Right hindlimb (tissue), 1 donor: ENCODE measurements at places on chromosomes 7 and 10.

GRCh38 chr10:51804866-51805265 lies 105.5 kb upstream of the CSTF2T start:
- no peak for DNase-seq

- no peak for DNase-seq
Observed at GRCh38 chr10:76111404-76111803, 680.0 kb downstream of the LRMDA start.

DNA sequence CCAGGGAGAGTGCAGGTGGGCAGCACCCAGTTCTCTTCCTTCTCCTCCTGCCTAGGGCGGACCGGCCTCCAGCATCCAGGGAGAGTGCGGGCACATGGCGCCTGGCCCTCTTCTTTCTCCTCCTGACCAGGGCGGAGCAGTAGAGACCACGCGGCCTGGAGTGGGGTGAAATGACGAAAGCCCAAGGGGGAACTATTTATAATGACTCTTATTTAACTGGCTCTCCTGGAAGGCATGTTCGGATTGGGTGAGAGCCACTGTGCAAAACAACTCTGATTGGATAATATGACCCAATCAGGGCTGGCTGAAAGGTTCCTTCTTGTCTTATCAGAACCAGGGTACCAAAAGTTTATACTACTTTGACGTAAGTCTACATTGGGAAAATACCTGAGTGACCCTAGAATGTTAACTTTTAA lies 63.1 kb downstream of the ZNF37A start:
- no peak for DNase-seq

DNA sequence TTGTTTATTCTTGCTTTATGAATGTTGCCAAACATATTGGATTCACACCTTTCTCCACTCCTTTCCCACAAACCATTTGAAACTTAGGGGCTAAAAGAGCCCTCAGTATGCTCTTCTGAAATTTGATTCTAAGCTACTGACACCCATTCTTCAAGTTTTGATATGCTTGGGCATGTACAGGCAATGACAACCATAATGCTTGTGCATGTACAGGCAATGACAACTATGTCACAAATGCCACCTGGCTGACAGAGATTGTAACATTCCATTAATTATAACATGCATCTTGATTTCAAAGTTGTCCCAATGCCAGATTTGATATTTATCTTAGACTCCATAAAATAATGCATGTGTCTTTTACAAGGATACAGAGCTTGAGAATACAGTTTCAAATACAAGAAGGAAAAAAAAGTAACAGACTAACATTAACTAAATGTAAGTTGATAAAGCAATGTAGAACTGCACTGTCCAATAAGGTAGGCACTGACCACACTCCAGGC lies 17.5 kb upstream of the CDK1 start:
- no peak for DNase-seq

DNA sequence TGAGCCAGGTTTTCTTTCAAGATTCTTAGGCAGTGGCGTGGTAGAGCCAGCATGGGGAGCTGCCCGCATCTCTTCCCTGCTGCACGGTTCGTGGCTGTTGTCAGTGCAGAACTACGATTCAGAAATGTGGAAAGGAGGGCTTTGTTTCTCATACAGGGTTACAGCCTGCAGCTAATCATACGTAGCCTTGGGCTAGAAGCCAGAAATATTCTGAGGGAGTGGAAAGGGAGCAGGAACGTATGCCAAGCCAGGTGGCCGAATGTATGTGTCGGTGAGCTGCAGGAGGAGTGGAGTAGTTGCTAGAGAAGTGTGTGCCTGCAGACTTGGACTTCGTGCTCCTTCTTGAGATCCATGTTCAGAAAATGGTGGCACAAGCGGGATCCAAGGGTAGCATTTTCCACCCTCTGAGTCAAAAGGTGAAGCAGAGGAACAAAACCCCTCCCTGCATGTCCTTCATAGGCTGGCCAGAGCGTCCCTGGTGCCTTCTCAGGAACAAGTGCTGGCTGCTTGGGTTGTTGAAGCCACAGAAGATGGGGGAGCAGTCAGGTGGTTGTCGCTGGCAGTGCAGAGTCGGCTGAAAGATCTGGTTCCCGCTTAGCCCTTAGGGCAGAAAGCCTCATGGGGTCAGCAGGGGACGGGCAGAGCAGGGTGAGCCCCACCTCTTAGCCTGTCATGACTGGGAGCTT lies 40.9 kb downstream of the LANCL2 start:
- no peak for DNase-seq

GRCh38 chr7:16914771-16915170 lies 33.0 kb upstream of the AGR3 start:
- DNase-seq: no peak

GRCh38 chr10:13483073-13483472 lies 45.7 kb downstream of the BEND7 start:
- no peak for DNase-seq
